A549 treated with CpdA at 1 μM for 4 hours (cell line): ENCODE measurements at places on chromosomes 13 and 19. TPM values are rescaled to one million over a fixed set of nuclear protein-coding genes. Genes with fewer than 3 reads are reported as not detected.

The ERICH4 gene
- total RNA-seq: not detected in 5 replicates

The GFY gene
- 0.22 to 0.31 TPM (median 0.26 TPM) in 4 of 5 replicates, not detected in the other for total RNA-seq

The FGF9 gene
- total RNA-seq: not detected in 5 replicates

The ZNF101 gene
- total RNA-seq: 4.3 to 6.9 TPM (median 4.5 TPM) in 5 replicates

The OVOL3 gene
- total RNA-seq: 0.17 to 0.43 TPM (median 0.23 TPM) in 3 of 5 replicates, not detected in the others

The ZNF302 gene
- total RNA-seq: 14.8 to 19.7 TPM (median 16.2 TPM) in 5 replicates

The CLEC17A gene
- total RNA-seq: not detected in 5 replicates

The RANBP3 gene
- 43.7 to 50.9 TPM (median 45.8 TPM) in 5 replicates for total RNA-seq

The USHBP1 gene
- total RNA-seq: not detected in 5 replicates
